Astrocyte of the cerebellum (primary cell): ENCODE measurements at places on chromosomes 5 and 9.

DNA sequence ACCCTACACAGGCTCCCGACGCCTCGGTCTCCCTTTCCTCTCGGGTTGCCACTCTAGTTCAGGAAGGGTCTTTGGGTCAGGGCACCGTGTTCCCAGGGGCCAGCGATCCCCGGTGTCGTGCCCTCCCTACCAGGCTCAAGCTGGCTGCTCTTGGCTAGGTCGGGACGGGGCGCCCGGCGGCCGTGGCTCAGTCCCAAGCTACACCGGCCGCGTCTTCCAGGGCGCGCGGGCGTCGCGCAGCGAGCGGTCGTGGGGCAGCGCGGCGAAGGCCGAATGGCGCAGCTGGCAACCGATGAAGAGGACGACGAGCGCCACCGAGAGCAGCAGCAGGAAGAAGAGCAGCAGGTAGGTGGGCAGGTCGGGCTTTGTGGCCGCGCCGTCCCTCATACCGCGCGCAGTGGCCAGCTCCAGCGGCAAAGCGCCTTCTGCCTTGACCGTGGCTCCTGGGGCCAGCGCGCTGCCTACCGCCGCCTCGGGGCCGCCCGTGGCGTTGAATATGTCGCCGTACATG lies 892 bp downstream of the SMIM32 start:
- DNase-seq: no peak

GRCh38 chr9:6072865-6073264 lies 57.4 kb upstream of the RANBP6 start:
- no peak for DNase-seq

- no peak for DNase-seq
These were observed 133.9 kb upstream of the PANK3 start for GRCh38 chr5:168713051-168713450.

DNA sequence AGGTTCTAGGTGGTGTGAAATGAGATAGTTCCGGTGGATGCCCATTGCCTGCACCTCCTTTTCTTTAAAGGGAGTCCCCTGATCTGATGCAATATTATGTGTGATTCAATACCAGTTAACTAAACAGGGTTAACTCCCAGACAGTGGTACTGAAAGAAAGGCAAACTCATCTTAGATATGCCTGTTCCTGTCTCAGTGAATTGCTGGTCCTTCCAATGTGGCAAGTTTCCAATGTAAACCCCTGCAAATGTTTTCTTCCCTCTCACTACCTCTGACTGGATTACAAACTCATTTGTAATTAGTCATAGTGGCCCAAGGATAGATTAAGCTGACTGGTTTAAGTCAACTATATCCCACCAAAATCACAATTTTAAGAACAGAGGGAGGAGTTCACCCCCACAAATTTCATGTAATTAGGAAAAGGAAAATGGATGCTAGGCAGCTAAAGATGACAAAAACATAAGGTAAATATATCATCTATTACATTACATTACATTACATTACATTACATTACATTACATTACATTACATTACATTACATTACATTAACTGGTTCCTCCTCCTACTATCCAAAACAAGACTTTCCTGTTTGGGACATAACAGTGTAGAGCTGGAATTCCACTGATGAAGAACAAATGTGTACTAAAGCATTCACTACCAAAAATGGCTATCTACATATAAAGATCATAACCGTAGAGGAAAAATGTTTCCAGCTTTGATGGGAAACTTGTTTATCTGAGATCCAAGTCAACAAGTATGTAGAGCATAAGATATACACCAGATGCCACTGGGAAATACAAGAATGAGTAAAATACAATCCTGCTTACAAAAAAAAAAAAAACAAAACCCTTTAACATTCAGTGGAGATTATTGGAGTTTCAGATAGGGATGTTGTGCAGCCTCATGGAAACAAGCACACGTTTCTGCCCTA lies 121.5 kb upstream of the SNX2 start:
- peak; percentile 18 for DNase-seq

DNA sequence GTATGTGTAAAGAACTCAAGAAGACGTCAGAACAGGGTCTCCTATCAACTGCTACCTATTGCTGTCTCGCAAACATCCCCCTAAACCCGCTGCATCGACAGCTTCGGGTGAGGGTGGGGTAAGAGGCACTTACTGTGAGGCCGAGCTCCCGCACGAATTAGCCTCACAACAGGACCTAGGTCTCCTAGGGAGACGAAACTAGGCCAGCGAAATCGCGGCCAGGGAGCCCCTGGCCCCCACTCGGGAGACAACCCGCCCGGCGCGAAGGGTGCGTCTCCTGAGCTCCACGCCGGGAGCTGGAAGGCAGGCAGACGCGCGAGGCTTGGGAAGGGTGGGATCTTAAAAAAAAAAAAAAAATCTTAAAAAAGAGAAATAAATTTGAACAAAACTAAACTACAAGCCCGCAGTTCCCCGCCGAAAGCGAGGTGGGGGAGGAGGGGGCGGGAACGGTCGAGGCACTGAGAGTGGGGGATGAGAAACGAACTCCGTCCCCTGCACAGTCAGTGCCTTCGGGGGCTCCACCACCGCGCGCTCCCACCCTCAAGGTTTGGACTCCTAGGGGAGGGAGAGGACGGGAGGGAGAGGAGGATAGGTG lies 33.0 kb upstream of the NFIB start:
- DNase-seq: no peak

GRCh38 chr9:5851445-5851844 lies 18.5 kb upstream of the ERMP1 start:
- DNase-seq: no peak

DNA sequence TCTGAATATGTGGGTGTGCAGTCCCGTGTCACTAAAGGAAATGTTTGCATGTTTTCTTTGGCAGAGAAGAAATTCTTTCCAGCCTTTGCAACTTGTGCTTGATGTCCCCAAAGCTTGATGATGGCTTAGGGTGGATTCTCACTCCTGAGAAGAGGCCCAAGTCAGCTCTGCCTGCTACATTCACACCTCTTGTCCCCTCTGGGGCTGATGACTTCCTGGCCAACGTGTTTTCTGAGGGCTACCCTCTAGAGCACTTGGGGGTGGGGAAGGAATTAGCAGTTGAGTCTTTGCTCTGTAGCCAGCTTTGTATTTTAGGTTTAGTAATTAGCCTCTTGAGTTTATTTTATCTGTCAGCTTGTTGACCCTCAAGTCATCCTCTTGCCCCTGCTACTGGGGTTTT lies 19.7 kb downstream of the CYSTM1 start:
- DNase-seq: no peak

GRCh38 chr9:77016121-77016525 lies 3.3 kb upstream of the FOXB2 start:
- DNase-seq: no peak

- DNase-seq: no peak
These were observed 51.3 kb downstream of the TGFBI start for GRCh38 chr5:136080113-136080482.

GRCh38 chr5:139642213-139642612 lies 5.9 kb upstream of the CXXC5 start:
- no peak for DNase-seq

DNA sequence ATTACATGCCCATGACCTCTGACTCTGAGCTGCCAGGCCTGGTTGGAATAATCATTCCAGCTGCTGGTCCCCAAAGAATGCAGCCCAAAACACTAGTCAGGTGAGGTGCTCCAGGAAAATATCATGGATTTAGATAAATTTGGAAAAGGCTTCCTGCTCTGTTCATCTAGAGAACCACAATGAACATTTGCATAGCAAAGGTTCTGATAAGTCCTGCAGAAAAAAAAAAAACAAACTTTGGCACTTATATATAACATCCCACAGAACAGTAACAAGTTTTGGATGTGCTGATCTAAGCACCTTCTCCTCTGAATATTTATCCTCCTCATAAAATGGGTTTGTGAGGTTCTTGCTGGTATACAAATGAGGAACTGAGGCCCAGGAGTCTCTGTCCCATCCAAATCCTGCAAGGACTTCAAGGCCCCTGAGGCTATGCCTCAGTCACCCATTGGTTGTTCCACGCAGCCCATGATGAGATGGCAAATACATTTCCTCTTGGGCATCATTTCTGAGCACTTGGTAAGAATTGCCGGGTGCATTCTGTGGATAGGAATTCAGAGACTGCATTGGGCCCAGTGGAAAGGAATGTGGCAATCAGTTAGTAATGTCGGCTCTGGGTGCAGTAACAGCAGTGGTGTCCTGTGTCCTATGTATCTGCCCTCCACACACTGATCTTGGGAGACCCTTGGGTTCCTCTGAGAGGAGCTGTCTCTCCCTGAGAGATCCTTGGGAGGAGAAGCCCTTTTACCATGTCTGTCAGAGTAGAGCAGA lies 73.4 kb upstream of the ASS1 start:
- DNase-seq: no peak

DNA sequence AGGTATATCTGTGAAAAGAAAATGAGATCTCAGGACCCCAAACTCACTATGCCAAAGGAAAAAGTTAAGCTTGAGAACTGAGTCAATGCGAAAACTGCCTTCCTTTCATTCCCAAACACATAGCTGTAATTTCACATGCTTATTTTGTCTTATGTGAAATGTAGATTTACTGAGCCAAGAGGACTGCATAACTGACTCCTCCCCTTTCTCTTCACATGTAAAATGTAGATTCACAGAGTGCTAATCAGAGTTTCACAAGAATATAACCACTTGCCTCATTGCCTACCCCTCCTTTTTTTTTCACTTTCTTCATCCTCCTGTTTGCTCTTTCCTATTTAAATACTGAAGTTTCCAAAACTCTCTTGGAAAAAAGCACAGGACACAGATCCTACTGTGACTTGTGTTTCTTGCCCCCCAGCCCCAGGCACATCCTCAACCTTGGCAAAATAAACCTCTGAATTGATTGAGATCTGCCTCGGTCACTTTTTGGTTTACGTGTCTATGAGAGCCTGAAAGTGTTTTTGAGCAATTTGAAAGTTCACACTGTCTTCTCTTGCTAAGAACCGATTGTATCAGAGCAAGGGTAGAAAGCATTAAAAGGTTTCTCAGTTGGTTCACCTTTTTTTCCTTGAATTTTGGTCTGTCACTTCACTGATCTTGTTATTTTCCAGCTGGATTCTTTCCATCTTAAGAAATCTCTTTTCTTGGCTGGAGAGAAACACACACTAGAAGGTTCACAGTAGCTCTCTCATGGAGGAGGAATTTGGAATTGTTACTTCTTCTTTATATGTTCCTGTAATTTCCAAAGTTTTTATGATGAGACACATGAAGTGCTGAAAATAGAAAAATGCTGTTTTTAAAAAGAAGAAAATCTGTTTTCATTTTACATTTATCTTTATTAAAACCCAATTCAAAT lies 44.8 kb upstream of the SNAPC3 start:
- DNase-seq: no peak

DNA sequence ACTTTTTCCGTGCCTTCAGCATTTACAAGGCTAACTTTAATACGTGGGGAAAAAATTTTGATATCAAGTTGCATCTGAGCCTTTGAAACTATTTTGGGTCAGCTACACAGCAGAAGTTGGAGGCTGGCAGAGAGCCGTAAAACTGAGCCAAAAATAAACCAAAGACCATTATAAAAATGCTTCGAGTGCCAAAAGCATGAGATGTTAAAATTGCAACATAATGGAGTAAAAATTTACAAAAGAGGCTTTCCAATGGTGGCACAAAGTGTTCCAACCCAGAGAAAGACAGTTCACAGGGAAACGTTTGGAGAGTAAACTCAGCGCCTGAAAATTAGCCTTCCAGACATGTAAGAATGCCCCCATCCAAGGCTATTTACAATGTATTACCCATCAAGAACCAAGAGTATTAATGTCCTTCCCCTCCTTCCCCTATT lies 190.3 kb downstream of the TLE1 start:
- DNase-seq: peak; percentile 87

DNA sequence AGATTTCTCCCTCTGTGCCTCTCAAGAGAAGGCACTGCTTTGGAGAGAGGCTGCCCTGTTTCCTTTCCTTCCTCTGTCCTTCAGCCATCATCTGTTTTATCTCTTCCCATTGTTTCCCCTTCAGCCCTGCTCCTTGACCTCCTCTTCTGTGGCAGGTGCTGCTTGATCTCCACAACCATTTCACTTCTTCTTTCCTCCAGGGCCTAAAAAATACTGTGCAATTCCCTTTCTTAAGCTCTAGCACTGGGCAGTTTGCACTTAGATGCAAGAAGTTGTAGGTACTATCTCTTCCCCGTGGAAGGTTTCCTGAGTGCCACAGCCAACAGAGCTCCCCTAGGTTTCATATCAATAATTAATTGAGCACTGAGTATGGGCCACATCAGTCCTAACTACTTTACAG lies 8.8 kb upstream of the ADRB2 start:
- DNase-seq: no peak

DNA sequence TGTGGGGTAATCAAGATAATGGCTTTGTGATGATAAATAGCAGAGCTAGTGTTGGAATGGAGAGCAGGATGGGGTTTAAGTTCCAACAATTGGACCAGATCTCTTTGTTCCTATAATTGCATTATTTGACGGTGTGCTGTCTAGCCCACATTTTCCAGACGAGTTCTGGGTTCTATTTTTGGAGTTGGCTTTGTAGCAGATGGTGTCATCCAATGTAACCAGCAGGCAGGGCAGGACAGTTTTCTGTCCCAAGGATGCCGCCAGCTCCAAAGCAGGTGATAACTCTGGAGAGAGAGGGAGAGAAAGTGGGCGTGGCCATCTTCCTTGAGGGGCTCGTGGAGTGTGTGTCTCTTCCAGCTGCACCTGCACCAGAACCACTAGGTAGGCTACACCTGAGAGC lies 251.3 kb downstream of the KIF4B start:
- DNase-seq: no peak

- DNase-seq: no peak
These were observed 83.7 kb downstream of the SH3RF2 start for GRCh38 chr5:146020100-146020499.

DNA sequence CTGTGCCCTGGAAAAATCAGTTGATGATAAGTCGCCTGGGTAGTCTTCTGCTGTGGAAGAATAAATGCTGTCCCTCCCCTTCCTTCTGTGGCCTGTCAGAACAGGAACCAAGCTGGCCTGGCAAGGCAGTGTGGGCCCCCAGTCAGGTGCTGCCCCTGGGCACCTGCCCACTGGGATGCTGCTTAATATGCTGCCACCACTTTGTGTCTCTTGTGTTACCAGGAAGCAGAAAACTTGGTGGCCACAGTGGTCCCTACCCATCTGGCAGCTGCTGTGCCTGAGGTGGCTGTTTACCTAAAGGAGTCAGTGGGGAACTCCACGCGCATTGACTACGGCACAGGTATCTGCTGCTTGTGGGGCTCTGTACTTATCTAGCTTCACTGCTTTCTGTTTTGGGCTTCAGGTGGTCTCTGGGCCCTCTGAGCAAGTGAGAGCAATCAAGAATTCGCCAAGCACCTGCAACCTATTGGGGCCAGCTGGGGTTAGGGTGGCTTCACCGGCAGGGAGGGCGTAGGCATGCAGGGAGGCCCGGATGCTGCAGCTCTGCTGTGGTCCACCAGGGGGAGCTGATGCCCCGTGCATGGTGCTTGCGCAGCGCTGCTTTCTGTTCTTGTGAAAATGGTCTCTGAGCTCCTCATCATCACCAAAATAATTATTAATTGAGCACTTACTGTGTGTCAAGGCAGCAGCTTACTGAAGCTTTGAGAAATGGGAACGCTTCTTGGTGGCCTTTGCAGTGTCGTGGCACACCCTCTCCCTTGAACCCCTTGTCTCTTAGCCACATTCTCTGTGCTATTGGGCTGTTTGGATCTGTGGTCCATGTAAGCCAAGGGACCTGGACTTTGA lies 20.3 kb downstream of the PTPA start:
- DNase-seq: no peak
